ENCODE measurements at places on chromosomes 1 and 21.

- no peak for DNase-seq
These were observed 32.3 kb downstream of the RCAN1 start for GRCh38 chr21:34582506-34583150.

DNA sequence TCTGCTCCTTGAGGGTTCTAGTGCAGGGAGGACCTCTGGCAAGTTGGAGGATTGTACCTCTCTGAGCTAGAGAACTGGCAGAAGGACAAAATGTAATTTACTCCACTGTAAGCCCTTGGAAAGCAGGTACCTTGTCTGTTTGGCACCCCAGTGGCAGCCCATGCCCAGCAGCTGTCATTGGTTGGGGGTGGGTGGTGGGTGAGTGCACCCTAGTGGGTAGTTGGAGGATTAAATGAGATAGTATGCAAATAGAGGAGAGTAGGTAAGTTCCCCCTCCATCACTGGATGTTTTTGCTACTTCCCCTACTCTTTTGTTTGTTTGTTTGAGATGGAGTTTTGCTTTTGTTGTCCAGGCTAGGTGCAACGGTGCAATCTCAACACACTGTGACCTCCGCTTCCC is 69.8 kb downstream of the RYR2 start:
- DNase-seq: no peak

GRCh38 chr1:29502911-29503840 is 266.9 kb downstream of the PTPRU start:
- DNase-seq: no peak

- no peak for DNase-seq
These were observed 477.8 kb upstream of the CAMK1G start for GRCh38 chr1:209105701-209106100.

DNA sequence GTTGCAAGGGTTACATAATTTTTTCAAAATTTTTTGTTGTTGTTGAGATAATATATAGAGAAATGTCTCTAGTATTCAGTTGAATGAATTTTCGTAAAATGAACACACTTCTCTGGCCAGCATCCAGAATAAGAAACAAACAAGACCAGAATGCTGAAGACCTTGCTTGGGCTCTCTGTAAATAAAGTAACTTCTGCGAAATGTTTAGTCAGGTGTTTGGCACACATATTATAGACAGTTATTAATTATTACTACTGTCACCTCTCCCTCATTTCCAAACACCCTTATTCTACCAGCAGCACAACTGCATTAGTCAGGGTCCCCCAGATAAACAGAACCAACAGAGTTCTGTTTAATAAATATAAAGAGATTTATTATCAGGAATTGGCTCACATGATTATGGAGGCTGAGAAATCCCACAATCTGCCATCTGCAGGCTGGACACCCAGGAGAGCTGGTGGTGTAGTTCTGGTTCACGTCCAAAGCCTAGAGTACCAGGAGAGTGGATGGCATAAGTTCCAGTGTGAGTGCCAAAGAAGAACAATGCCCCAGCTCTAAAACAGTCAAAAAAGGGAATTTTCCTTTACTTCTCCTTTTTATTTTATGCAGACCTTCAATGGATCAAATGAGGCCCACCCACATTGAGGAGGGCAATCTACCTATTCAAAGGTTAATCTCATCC is 44.1 kb upstream of the KCND3 start:
- DNase-seq: no peak

All from activated CD8-positive, alpha-beta memory T cell treated with anti-CD3 and anti-CD28 coated beads, Interleukin-2, amount 50 U/mL, for 4 hours (primary cell).